ENCODE measurements at places on chromosomes 7 and 10.

- no peak for DNase-seq
Measured at GRCh38 chr7:104652434-104652833, 324.0 kb downstream of the LHFPL3 start.

DNA sequence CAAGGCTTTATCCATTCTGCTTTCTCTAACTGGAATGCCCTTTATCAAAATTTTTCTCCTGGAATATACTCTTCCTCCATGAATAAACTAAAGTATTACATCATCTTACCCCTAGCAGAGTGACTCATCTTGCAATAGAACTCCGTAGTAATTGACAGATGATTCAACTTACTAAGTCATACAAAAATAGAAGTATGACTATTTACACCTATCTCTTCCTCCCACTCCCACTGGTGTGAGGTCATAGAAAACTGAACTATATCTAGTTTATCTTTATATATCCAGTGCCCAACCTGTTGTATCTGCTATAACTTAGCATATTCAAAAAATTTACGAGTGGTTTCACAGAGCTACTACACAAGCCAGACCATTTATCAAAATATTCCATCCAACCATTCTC is 26.1 kb downstream of the ABCB1 start:
- DNase-seq: no peak

DNA sequence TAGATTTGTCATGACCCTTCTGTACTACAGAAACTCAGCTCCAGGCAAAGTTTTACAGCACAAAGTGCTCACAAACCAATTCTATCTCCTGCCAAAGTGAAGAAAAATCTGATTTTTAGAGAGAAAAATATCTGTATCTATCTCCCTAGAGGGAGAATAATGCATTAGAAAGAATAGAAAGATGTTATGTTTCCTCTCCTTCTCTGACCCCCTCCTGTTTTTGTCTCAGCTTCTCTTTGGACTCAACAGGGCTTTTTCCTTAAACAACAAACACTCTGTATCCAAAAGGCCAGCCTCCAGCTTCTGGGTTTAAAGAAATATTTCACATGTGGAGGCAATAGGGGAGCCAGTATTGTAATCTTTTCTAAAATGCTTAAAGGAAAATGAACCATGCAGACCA is 627.4 kb downstream of the REEP3 start:
- DNase-seq: no peak

GRCh38 chr7:88115258-88115796 is 104.5 kb downstream of the SRI start:
- DNase-seq: no peak

DNA sequence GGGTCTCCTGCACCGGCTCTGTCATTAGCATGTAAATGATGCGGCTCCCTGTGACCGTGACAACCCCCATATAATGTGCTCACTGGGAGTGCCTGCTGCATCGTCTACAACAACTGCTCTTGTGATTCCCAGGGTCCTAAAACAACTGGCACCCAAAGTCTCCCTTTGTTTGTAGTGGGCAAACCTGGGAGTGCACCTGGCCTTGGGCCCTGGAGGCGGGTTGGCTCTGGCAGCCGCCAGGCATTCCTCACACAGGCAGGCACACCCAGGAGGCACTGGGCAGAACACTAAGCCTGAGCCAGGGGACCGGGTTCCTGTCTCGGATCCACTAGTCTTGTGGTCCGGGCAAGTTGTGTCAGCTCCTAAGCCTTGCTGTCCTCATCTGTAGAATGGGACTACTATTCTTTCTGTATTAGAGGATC is 115.5 kb upstream of the GPR26 start:
- no peak for DNase-seq

- DNase-seq: no peak
Measured at GRCh38 chr7:31648288-31648687, 38.7 kb upstream of the PPP1R17 start.

GRCh38 chr10:65518379-65518778 is 1407.5 kb upstream of the LRRTM3 start:
- no peak for DNase-seq

GRCh38 chr10:132336919-132337407 is 5.0 kb downstream of the LRRC27 start:
- no peak for DNase-seq

GRCh38 chr7:73454424-73454823 is 20.8 kb downstream of the FZD9 start:
- DNase-seq: no peak

DNA sequence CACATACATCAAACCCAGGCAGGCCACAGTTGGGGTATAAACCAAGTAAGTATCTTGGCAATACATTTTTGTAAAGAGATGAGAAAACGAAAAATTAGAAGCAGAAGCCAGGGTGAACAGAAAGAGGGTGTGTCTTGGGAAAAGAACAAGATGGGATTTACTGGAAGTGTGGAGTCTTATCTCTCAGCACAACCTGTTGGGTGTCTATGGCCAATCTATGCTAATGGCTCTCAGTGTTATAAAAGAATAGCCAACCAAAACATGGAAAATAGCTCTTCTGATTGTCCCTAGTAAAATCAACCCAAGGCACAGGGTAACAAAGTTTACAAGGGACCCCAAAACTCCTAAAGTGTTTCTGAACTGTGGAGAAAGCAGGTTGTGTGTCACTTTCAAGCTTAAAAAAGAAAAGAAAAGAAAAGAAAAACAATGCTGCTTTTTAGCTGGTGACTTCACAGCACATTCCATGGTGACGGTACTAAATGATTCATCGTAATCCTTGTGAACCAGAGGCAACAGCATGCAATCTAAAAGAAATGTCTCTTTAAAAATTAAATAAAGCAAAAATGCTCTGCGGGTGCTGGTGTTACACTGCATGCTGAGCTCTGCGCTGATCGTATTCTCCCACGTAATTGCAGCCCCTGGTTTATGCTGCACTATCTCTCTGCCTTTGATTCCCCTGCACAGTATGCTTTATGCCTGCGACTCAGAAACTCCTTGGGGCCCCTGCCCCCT is 100.8 kb downstream of the C10orf90 start:
- no peak for DNase-seq

GRCh38 chr7:106199813-106200364 is 84.9 kb downstream of the NAMPT start:
- DNase-seq: no peak

- DNase-seq: no peak
Measured at GRCh38 chr7:91089382-91089963, 174.8 kb upstream of the FZD1 start.

GRCh38 chr10:18144928-18145327 is 4.7 kb downstream of the CACNB2 start:
- DNase-seq: no peak

DNA sequence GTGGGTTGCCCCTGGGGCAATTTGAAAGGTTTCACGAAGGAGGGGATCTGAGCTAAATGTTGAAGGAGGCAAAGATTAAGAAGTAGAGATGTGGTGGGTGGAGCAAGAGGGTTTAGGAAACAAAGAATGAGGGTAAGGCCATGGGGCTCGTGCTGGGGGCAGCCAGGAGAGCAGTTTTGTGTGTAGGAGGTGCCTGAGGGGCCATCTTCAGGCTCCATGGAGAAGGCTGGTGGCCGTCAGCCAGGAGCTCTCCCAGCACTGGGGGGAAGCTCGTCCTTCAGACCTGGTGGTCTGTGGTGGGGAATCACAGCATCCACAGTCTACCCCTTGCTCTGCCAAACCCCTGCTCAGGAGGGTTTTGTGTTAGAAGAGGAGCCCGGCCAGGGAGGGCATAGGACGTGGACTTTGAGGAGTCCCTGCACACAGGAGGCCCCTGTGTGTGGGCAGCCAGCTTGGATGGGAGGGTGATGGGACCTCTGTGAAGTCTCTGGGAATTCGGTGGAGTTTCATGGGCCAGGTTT is 11.8 kb upstream of the CXCL12 start:
- DNase-seq: no peak

- no peak for DNase-seq
Measured at GRCh38 chr7:95365151-95365550, 31.0 kb downstream of the PON3 start.

- DNase-seq: peak; percentile 59
Measured at GRCh38 chr7:3042861-3043489, 692 bp downstream of the CARD11 start.

DNA sequence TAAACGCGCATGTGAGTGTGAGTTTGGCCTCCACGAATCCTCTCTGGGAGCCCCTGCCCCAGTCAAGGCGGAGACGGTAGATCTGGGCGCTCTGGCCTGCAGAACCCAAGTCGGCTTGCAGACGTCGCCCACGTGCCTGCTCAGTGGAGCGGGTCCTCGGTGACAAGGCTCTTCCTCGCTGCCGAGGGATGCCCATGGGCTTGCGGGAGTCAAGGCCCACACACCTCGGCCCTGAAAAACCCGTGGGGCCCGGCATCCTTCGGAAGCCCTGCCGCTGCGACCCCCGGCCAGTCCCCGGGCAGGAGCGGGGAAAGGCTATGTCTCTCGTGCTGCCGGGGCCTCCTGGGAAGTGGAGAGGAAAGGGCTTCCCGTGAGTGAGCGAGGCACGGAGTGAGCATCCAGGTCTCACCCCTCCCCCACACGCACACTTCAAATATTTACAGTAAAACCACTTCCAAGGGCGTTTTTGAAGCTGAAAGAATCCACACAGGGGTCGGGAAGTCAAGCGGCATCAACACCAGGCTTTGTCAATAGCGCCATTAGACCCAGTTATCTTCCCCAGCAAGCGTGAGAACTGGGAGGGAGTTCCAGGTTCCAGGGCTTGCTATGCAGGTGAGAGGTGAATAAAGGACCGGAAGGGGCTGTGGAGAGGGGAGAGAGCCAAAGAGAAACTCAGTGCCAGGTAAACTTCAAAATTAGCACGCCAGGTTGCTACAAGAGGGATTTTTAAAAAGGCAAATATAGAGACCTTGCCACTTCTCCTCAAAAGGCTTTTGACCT is 1.1 kb upstream of the MNX1 start:
- no peak for DNase-seq

- DNase-seq: no peak
Measured at GRCh38 chr10:27448921-27449320, 55.2 kb upstream of the RAB18 start.

GRCh38 chr7:101630591-101630990 is 1.5 kb upstream of the MYL10 start:
- DNase-seq: no peak

- DNase-seq: no peak
Measured at GRCh38 chr7:112271162-112271561, 64.7 kb downstream of the ZNF277 start.

- peak; percentile 13 for DNase-seq
Measured at GRCh38 chr10:127694580-127695193, 42.3 kb upstream of the FOXI2 start.

DNA sequence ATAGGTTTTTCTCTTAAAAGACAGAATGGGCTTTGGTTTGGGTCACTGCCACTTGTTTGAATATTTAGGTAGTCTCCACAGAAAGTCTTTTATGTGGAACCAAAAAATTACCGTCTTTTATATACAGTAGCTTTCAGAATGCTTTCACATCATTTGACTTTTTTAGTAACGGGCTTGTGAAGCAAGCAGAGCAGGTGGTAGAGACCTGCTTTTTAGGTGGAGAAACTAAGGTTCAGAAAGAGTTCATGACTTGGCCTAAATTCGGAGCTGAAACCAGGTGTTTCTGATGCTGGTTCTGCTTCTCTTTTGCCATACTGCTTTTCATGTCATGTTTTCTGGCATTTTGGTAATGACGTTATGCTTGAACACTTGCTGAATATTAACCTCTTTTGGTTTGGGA is 36.3 kb downstream of the GARS1 start:
- peak; percentile 59 for DNase-seq

GRCh38 chr10:124602646-124603365 is 141.2 kb downstream of the LHPP start:
- no peak for DNase-seq

DNA sequence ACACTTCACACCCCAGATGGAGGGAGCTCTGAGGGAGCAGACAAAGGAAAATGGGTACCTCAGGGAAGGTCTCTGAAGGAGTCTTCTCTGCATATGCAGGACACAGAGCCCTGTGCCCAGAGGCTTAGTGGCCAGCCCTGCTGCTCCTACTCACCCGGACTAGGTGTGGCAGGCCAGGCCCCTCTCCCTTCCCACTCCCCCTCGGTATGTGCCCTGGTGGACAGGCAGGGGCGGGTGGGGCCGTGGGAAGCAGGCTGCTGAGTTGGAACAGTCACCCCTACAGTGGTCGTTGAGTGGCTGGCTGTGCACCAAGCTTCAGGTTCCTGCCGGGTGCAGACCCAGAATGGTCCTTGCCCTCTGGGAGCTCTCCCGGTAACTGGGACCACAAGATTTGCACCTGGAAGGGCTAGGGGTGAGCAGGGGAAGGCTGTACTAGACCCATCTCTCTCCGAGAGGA is 68.6 kb downstream of the ZMIZ1 start:
- no peak for DNase-seq
